ENCODE measurements at places on chromosomes 6 and 20.

DNA sequence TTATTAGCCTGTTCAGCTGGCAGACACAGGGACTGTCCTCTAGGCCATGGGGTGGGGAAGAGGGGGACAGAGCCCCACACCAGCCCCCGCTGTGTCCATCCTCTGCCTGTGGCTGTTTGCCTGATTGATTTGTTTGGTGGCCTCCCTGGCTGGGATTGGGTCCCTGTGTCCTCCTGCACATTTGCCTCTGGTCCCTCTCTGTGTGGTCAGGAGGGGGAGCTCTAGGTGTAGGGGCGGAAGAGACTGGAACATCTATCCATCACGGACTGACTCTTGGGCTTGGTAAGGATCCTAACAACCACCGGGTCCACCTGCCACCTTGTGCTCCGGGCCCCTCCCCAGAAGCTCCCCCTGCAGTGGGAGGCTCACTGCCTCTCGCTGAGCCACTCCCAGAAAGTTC, 38.4 kb upstream of the CCDC167 start:
- DNase-seq, result no peak

- DNase-seq, result no peak
Observed at GRCh38 chr20:51366155-51366886, 176.2 kb downstream of the NFATC2 start.

DNA sequence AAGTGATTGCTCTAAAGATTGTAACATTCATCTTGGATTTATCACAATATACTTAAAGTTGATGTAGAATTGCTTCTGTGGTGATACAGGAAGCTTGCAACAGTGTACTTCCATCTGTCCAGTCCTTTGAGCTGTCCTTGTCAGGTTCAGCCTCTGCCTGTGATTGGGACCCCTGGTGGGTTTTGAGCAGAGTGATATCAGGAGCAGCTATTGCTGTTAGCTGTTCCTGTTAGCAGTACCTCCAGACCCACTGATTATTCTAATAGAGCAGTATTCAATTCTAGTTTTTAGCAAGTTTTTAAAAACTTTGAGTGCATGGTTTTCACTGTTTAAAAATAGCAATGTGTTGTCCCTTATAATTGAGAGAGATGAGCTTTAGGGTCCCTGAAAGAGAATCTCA, 48.8 kb downstream of the TULP4 start:
- DNase-seq, result no peak

DNA sequence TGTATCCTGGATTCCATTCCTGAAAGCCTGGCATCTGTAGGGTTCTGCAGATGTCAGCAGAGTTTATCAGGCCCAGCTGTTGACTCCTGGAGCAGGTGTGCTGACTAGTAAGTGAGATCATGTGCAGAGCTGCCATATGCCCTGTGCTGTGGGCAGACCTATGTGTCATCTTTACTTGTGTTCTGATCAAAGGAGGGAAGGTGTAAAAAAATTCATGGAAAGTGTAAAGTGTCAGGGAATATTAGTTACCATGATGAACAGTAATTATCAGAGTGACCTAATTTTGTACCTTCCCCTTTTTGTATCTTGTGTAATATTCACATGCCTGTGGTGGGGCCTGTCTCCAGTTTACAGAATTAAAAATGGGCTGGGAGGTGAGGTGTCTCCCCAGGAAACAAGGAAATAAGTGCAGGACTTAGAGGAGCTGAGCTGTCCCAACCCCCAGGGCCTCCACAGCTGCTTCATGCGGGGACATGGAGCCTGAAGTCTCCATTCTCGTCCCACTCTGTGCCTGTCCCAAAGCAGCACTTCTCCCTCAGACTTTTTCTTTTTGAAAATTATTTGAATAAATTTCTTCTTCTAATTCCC, 148.2 kb upstream of the GGTLC1 start:
- no peak for DNase-seq

DNA sequence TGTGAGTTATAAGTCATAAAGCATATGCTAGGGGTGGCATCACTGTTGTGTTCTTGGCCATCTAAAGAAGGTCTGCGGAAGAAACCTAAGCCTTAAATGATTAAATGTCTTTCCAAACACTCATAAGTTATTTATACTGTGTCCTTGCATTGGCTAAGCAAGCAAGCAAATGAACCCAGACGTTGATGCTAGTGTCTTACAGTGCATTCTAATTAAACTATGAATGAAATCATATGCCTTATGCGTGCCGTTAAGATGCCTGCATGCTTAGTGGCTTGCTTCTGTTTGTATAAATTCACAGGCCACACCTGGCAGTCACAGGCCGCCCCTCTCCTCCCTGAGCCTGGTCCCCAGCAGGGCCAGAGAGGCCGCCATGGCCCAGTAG, 49.9 kb downstream of the RIN2 start:
- DNase-seq, result no peak

DNA sequence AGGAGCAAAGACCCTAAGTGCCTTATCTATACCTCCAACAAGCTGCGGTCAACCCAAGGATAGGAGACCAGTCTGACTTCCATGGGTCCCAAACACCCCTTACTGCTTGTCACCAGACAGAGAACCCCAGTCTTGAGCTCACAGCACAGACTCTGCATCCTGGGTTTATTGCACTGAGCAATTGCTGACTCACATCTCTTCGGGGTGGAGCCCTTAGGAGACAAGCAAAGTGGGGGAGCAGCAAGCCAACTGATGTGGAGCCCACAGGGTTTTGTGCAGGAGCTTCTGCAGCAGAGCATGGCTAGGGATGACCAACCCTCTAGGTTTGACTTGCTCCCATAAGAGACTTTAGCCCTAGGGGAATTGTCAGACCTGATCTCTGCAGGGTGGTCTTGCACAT, 38.6 kb upstream of the EYS start:
- DNase-seq, result no peak

- no peak for DNase-seq
Observed at GRCh38 chr20:760751-761417, 7.4 kb downstream of the SLC52A3 start.

DNA sequence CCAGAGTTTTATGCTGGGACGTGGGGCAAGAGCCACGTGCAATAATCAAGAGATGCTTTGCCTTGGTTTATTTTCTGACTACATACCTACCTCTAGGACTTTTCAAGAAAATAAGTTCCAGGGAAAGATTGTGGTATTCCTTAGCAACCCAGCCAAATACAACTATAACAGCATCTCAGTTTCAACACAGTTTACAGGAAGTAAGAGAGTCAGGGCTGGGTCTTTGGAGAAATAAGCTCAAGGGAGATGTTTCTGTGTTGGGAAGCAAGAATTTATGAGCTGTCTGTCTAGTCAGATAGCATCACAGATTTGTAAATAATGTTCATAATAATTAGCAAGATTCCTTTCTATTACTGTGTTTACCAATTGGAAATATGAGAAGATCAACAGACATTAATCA, 35.1 kb downstream of the MAP3K5 start:
- DNase-seq, result no peak

GRCh38 chr6:38110481-38110971, 291.0 kb downstream of the ZFAND3 start:
- no peak for DNase-seq

Measured in NCI-H2081 treated with DMSO at 0.1 percent for 48 hours (cell line).